Fibroblast of skin of scalp (primary cell): ENCODE measurements at places on chromosomes 4 and X.

- no peak for DNase-seq
Measured at GRCh38 chr4:7924570-7924969, 15.1 kb downstream of the AFAP1 start.

- peak; percentile 36 for DNase-seq
Measured at GRCh38 chr4:24473309-24473721, 111.0 kb downstream of the DHX15 start.

GRCh38 chrX:18877469-18877868 lies 106.4 kb downstream of the PHKA2 start:
- no peak for DNase-seq

- DNase-seq = peak; percentile 61
Measured at GRCh38 chrX:22392133-22392948, 119.6 kb downstream of the CBLL2 start.

- no peak for DNase-seq
Measured at GRCh38 chrX:123834116-123834515, 25.7 kb upstream of the XIAP start.

- DNase-seq = no peak
Measured at GRCh38 chr4:2059046-2059725, at the start of gene NAT8L. NAT8L (plus strand) TSS chr4:2059327; CDS start chr4:2059512, 185 bp downstream.

DNA sequence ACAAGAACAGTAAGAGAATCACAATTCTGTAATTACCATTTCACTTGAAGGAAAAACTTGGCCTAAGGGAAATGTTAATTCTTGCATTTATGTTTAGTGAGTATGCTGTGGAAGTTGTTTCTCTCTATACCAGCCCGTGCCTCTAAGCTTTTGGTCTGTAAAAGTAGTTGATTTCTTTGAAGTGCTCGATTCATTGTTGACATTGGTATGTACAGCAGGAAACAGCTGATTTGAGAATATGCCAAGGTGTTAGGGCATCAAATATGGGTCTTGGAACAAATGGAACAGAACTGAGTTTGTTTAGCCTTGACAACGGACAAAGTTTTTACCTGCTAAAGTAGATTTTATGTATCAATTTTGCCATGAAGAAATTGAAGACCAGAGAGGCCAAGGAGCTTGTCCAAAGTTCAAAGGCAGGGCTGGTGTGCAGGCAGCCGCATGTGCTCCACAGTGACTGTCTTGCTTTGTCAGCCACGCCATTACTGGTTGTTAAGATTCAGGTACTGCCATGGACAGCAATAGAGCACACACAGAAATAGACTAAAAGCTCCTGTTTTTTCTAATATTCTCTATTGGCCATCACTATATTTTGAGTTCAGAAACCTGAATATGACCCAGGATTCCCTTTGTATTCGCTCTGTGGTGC lies 75.5 kb upstream of the TLR3 start:
- DNase-seq = no peak

GRCh38 chrX:33974676-33975075 lies 157.4 kb downstream of the FAM47A start:
- no peak for DNase-seq

DNA sequence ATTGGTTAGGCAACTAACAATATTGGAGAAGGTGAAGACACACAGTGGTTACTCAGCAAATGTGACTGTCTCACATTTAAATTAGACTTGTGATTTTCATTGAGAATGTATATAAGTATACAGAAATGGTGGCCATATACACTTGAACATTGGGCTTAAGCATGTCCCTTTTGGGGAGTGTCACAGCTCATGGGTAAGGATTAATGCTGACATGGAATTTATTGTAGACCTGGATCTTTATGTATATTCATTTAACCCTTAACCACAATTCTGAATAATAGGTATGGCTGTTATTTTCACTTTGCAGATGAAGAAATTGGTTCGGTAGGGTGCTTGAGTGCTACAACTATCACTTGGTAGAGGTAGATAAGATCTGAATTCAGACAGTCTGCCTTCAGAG lies 95.5 kb upstream of the WDFY3 start:
- DNase-seq = no peak
